Hematopoietic multipotent progenitor cell treated with erythropoietin and hydrocortisone succinate and interleukin-3 and kit ligand, for 6 days (in vitro differentiated cells): ENCODE measurements at places on chromosomes 6 and 20.

DNA sequence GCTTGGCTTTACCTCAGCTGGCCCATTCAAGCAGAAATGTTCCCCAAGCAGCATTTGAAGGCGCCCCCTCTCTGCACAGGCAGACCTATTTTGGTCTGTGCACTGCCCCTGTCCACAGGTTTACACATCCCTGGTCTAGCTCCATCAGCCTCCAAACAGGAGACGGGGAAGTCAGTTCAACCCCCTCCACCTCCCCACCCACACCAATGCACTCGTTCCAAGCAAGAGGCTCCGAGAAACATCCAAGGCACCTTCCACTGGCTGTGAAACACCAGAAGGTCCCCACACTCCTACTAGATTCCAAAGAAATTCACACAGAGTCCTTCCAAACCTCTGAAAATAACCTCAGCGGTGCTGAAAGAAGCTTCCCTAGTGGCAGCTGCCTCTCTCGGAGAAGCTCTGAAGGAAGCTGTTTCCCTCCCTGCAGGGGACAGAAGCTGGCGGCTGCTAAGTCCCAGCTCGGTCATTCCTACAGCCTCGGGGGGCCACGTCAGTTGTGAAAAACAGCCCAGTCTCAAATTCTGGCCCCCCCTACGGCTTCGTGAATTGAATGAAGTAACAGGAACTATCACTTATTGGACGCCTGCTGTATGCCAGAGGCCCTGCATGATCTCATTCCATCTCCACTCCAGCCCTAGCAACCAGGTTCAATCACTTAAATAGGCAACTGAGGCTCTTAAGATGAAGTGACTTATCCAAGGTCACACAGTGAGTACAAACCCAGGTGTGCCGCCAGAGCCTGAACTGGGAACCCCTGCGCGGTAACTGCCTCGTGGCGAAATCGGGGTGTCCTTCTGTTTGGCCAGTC is 815 bp downstream of the SPATA2 start:
- DNase-seq, result peak; percentile 50

DNA sequence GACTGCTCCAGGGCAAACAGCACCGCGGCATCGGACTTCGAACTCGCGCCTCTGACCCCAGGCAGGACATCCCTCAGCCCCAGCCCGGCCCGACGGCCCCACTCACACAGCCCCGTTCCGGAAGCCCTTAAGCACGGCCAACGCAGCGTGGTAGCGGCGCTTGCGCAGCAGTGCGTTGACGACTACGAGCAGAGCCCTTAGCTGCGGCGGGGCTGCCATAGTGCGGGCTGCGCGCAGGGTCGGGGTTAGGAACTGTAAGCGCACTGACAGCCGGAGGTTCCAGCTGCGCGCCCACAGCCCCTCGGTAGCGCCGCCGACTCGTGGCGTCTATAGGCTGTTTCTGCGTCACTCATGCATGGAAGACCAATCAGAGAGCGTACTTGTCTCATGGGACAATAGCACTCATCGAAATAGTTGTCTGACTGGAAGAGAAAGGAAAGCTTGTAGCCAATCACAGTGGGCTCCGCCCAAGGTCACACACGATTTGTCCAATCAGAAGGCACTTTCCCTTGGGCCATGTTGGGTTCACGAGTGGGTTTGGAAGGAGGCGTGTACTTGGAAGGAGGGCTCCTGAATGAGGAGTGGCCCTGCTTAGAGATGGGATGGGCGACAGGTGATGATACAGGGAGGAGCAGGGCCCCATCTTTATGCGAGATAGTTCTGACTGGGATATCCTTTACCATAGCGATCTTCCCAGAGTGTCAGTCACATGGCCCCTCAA is at the start of gene PXMP4:
PXMP4 (minus strand) TSS at position 322 of the 721 bp plus-strand sequence; CDS start at position 219, 103 bp downstream.
- DNase-seq, result peak; percentile 99

GRCh38 chr6:122026582-122027369 is 372.7 kb upstream of the HSF2 start:
- no peak for DNase-seq

DNA sequence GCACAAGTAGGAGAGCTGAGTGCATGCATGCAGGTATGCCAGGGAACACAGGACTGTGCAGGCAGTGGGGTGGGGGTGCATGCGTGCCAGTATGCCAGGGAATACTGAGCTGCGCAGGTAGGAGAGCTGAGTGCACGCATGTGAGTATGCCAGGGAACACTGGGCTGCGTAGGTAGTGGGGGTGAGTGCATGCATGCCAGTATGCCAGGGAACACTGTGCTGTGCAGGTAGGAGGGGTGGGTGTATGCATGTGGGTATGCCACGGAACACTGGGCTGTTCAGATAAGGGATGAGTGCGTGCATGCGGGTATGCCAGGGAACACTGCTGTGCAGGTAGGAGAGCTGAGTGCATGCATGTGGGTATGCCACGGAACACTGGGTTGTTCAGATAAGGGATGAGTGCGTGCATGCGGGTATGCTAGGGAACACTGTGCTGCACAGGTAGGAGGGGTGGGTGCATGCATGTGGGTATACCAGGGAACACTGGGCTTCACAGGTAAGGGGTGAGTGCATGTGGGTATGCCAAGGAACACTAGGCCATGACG is 77.4 kb downstream of the LRFN2 start:
- no peak for DNase-seq

DNA sequence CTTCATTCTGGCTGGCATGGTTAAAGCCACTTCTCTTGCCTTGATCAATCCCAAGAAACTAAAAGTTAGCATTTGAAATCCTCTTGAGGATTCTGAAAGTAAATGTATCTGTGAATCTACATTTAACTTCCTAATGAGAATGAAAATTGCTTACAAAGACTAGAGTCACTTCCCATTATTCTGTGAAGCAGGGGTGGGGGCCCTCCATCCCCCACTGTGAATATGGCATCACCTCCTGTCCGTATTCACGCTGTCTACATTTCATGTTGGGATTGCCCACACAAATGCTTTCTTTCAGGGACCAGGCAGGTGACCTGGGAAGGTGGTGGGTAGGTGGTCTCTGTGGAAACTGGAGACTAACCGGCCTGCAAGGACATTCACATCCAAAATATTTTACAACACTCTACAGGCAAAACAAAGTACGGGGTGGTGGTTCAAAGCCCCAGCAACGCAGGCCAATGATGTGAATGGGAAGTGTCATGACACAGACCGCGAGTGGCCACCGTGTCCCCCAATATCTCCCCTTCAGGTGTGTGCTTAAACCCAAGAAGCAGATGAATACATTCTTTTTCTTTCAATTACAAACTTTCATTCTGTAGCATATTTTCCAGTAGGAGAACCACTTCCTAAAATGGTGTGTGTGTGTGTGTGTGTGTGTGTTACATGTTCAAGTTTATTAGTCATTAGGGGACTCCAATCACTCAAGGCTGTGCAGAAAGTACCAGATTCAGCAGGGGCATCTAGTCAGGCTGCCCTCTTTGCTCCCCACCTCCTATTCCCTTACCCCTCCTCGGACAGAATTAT is 132.2 kb downstream of the PRND start:
- no peak for DNase-seq

DNA sequence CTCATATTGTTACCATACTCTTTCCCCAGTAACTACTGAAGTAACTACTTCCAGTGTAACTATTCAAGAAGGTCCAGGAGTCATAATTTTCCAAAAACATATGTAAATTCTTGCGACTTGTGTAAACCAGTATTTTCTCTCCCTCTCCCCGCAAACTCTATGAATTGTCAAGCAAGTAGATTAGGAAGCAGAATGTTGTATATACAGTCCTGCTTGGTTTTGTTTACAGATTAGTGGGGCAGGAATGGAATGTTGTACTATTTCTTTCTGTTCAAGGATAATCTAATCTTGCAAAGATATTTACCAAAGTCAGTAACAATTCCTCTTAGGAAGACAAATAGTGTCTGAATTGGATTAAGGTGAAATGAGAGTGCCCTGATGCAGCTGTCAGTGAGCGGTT is 234.9 kb upstream of the PLN start:
- no peak for DNase-seq

GRCh38 chr6:25171301-25171700 is 107.9 kb upstream of the CARMIL1 start:
- no peak for DNase-seq

DNA sequence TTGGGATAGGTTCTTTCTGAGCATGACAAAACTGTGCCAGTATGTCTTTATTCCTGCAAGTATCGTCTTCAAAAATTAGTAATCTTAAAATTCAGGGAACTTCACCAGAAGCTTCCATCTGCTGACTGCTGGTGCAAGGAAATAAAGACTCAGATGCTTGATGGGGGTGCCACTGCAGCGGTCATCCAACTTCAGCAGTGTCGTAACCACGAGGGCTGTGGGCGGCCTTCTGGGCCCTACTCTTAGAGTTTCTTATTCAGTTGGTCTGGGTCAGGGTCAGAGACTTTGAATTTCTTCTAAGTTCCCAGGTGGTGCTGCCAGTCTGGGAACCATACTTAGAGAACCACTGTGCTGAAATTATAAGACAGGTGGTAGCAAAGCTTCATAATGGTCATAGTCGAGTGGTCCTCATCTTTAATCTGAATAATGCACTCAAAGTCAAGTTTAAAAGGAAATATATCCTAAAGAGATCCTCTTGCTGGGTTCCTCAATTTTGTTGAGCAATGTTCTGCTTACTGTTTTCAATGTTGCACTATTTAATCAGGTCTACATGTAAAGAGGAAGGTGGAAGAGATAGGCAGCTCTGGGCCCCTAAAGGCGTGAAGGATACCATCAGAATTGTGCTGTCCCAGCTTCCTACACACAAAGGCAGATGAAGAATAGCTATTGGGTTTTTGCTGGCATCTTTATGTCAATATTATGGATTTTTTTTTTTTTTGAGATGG is 165.4 kb upstream of the GMDS start:
- DNase-seq, result peak; percentile 17

- no peak for DNase-seq
Observed at GRCh38 chr6:143952060-143952778, 55.8 kb downstream of the PLAGL1 start.

DNA sequence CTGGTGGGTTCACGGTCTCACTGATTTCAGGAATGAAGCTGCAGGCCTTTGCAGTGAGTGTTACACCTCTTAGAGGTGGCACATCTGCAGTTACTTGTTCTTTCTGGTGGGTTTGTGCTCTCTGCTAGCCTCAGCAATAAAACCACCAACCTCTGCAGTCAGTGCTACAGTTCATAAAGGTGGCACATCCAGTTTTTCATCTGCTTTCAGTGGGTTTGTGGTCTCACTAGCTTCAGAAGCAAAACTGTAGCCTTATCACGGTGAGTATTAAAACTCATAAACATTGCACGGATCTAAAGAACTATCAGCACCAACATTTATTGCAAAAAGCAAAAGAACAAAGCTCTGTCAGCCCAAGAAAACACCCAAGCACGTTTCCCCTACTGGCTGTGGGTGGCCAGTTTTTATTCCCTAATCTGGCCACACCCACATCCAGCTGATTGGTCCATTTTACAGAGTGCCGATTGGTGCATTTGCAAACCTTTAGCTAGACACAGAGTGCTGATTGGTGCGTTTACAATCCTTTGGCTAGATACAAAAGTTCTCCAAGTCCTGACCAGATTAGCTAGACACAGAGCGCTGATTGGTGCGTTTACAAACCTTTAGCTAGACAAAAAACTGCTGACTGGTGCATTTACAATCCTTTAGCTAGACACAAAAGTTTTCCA is 3.4 kb upstream of the TMEM14C start:
- peak; percentile 58 for DNase-seq

GRCh38 chr6:167349631-167350274 is 24.9 kb downstream of the TTLL2 start:
- no peak for DNase-seq

- peak; percentile 55 for DNase-seq
Observed at GRCh38 chr6:43058531-43058930, 703 bp downstream of the MRPL2 start.

DNA sequence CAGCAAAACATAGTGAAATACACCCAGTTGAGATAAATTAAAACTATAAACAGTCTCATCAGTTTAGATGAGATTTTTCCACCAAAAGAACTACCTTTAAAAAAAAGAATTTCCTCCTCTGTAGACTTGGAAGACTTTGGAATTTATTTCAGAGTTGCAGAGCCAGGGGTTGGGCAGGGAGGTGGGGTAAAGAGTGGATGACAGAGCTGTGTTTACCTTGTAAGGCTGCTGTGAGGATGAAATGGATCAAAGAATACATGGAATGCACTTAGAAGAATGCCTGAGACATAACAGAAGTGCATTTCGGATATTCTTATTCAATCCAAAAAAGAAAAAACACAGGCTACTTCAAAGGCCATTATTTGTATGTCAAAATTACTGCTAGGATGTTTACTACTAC is 6.4 kb upstream of the LY86 start:
- DNase-seq, result no peak

DNA sequence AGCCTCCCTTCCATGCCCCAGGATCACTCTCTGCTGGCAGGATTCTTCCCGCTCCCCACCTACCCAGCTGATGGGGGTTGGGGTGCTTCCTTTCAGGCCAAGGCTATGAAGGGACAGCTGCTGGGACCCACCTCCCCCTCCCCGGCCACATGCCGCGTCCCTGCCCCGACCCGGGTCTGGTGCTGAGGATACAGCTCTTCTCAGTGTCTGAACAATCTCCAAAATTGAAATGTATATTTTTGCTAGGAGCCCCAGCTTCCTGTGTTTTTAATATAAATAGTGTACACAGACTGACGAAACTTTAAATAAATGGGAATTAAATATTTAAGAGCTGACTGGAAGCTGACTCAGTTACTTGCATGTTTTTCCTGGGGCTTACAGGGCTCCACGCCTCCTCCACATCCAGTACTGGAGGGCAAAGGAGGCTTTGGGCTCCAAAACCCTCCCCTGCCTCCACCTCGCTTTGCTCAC is 24.3 kb upstream of the FANCE start:
- DNase-seq, result no peak

GRCh38 chr20:51444467-51444866 is 98.1 kb downstream of the NFATC2 start:
- no peak for DNase-seq

DNA sequence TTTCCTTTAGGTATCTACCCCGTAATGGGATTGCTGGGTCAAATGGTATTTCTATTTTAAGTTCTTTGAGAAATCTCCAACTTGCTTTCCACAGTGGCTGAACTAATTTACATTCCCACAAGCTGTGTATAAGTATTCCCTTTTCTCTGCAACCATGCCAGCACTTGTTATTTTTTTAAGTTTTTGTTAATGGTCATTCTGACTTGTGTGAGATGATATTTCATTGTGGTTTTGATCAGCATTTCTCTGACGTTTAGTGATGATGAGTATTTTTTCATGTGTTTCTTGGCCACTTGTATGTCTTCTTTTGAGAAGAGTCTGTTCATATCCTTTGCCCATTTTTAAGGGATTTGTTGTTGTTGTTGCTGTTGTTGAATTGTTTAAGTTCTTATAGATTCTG is 871.1 kb downstream of the KIF16B start:
- DNase-seq, result no peak

GRCh38 chr20:59560588-59561227 is 43.6 kb upstream of the PHACTR3 start:
- peak; percentile 59 for DNase-seq
